ENCODE measurements at places on chromosomes 3 and 15. TPM values are rescaled to one million over a fixed set of nuclear protein-coding genes. Genes with fewer than 3 reads are reported as not detected.

DNA sequence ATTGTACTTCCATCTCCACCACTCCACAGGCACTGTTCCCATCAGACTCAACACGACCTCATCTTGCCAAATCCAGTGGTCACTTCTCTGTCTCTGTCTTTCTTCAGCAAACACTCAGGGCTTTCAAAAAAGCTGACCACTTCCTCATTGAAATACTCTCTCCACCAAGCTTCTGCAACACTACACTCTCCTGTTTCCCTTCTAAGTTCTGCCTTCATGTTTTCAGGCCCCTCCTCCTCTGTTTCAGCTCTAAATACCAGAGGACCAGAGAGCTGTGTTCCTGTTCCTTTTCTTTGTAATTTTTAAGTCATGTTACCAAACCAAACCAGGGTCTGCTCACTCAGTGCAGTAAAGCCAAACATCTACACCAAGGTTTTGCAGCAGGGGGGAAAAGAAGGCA is 33.8 kb upstream of the ACP3 start:
- no peak for DNase-seq

The CA12 gene
- 20.5 TPM for total RNA-seq

DNA sequence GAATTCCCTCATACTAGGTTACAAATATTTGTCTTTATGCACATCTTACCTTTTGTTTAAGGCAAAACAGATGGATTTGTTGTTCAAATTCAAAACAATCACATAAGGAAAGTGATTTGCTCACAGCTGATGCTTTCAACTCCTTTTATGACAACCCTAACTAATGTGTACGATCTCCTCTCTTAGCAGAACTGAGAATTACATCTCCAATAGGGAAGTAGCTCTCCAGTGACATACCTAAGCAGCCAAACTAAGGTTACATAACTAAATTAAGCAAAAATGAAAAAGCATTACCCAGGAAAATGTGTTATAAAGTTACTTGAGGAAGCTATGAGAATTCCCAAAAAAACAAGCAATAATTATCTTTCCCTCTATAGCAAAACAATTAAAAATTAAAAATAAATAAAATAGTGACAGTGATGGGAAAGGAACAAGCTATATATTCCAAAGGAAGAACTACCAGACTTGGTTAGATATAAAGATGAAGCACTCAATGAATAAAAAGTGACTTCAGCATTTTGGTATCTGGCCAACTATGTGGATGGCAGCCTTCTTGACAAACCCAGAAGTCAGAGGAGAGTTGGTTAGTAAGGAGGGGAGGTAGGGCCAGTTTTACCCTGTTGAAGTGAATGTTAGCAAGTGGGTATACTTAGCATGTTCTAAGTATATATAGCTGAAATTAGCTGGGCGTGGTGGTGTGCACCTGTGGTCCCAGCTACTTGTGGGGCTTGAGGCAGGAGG is 32.4 kb downstream of the PEAK1 start:
- no peak for DNase-seq

The CDHR4 gene
- total RNA-seq = 6.1 TPM

The LPP gene
- 160 TPM for total RNA-seq

DNA sequence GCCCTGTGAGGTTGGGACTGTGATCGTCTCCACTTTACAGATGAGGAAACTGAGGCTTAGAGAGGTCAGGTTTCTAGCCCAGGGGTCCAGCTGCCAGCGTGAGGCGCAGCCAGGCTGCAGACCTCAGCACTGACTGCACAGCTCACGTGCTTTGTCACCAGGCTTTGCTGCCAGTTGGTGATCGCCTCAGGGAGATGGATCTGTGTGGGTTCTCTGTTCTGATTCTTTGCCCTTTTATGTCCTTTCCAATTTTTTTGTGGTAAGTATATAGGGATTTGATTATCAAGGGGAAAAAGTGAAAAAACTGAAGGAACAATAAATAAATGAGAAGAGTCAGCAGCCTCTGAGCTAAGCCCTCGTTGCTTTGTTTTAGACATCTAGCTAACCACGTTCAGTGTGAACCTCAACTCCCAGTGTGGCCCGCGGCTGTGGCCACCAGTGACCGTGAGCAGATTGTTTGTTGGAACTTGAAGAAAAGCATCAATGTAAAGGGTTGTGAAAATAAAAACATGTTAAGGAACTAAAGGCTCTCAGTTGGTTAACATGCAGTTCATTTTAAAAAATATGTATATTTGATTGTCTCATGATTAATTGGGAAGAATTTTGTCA is 117.6 kb downstream of the PDE8A start:
- DNase-seq = no peak

The TOP2B gene
- total RNA-seq = 92.7 TPM

The KLHL40 gene
- not detected for total RNA-seq

The NGLY1 gene
- total RNA-seq = 39.0 TPM

DNA sequence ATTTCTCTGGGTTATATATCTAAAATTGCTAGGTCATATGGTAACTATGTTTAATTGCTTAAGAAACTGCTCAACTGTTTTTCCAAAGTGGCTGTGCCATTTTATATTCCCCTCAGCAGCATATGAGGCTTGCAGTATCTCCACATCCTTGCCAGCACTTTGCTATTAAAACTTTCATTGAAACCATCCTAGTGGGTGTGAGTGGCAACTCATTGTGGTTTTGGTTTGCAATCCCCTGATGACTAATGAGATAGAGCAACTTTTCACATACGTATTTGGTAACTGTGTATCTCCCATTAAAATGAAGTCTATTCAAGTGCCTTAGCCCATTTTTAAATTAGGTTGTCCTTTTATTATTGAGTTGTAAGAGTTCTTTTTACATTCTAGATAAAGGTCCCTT is 17.3 kb downstream of the KPNA1 start:
- DNase-seq = no peak

The SLC24A5 gene
- 6.5 TPM for total RNA-seq

- no peak for DNase-seq
These were observed 73.0 kb upstream of the GLCE start for GRCh38 chr15:69087366-69087976.

- peak; percentile 88 for DNase-seq
These were observed 27.6 kb upstream of the RAB7A start for GRCh38 chr3:128698211-128699047.

DNA sequence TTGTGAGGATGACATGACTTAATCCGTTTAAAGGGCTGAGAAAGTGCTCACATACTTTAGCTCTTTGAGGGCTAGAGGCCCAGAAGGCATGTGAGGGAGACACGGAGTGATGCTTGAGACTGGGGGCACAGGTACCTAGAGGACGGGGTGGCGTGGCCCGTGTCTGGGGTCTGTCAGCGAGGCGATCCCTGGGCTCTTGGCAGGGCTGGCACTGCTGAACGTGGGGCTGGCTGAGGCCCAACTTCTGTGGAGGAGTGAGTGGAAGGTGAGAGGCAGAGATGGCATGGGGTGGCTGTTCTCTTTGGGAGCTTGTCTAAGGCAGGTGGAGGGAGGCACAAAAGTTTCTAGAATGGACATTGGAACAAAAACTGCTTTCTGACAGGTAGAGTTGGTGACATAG is 9.5 kb downstream of the SEMA4B start:
- DNase-seq = no peak

- no peak for DNase-seq
These were observed 25.5 kb downstream of the RLBP1 start for GRCh38 chr15:89195836-89196235.

- no peak for DNase-seq
These were observed 57.6 kb downstream of the BHLHE40 start for GRCh38 chr3:5036858-5037257.

- no peak for DNase-seq
These were observed 31.8 kb downstream of the GSK3B start for GRCh38 chr3:120062474-120062873.

The CAMK2N2 gene
- total RNA-seq = 0.34 TPM

DNA sequence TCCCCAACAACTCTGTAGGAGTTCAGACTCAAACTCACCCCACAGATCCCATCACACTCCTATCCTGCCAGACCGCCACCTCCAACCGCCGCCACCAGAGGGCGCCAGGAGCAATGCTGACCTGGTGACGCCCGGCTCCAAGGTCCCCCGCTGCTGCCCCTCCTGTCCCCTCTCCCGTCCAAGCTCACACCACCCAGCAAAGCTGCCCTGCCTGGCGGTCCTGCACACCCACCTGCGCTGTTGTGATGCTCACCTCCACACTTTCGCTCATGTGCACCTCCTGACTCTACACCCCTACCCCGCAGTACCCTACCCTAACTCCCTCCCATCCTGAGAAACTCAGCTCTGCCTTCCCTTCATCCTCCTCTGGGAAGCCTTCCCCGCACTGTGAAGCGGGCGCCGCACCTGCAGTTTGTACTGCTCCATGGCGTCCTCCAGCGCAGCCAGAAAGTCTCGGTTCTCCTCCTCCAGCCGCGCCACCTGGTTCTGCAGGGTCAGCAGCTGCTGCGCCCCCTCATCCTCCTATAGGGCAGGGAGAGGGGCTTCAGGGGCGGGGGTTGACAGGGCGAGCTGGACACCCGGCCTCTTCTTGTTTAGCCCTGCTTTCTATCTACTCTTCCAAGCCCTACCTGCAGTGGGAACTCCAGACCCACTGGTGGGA is 7.9 kb downstream of the KIF7 start:
- peak; percentile 91 for DNase-seq

The PP2D1 gene
- not detected for total RNA-seq

GRCh38 chr15:62637950-62638619 is 404.5 kb upstream of the TPM1 start:
- DNase-seq = no peak

GRCh38 chr15:58444056-58444455 is 12.3 kb downstream of the LIPC start:
- no peak for DNase-seq

The TMEM207 gene
- not detected for total RNA-seq

- no peak for DNase-seq
These were observed 6.3 kb downstream of the TIGIT start for GRCh38 chr3:114299941-114300624.

GRCh38 chr15:66573719-66574595 is 8.2 kb upstream of the LCTL start:
- peak; percentile 10 for DNase-seq

GRCh38 chr3:48467473-48468267 is 21.1 kb downstream of the ATRIP start:
- no peak for DNase-seq

GRCh38 chr3:23455775-23456174 is 252.6 kb downstream of the UBE2E2 start:
- DNase-seq = no peak

- no peak for DNase-seq
These were observed 276.0 kb downstream of the MFSD1 start for GRCh38 chr3:159077860-159078259.

The CHST2 gene
- total RNA-seq = 7.7 TPM

GRCh38 chr3:196220587-196220986 is 4.3 kb downstream of the SLC51A start:
- peak; percentile 77 for DNase-seq

- no peak for DNase-seq
These were observed 698 bp downstream of the MELTF start for GRCh38 chr3:197028728-197029510.

The SKOR1 gene
- total RNA-seq = 0.34 TPM

DNA sequence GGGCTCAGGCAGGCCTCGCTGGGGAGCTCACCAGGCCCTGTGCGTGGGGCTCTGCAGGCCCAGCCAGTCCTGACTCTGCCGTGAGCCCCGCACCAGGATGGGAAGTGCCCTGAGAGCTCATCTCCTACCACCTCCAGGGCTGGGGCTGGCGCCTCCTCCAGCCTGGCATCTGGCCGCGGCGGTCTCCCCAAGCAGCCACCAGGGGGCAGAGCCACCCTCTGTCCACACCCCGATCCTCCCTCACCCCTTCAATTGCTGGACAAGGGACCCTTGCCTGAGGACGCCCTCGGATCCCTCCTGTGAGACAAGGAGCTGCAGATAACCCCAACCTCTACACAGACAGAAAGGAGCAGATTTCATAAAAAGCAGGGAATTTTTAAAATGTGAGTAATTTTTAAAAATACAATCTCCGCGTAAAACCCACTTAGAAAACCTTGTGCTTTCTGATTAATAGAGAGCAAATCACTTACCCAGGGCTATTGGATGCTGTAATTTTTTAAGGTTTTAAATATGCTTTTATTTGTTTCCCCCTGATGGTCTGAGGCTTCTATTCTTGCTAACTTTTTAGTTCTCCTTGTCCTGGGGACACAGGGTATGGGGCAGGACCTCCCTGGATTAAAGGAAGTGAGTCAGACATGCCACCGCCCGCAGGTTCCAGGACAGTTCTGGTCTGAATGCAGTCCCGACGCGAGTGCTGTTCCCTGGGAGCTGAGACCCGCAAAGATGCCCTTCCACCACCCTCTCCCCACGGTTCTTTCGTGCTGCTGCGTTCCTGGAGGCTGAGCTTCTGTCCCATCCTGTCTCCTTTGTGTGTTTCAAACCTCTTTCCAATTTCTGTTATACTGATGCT is 52.3 kb upstream of the CHRNA7 start:
- no peak for DNase-seq

The COLQ gene
- 1.9 TPM for total RNA-seq

DNA sequence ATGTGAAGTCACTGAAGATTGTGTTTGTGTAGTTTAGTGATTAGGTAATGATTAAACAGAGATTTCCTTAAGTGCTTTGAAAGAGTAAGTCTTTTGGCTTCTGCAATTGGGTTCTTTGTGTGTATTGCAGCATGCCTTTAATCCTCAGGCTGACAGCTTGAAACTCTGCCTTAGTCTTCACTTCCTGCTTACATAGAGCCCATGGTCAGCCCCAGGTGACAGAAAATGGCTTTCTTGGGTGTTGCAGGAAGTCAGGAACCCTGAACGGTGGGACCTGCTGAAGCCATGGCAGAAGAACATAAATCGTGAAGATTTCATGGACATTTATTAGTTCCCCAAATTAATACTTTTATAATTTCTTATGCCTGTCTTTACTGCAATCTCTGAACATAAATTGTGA is 61.3 kb downstream of the KBTBD8 start:
- DNase-seq = no peak

DNA sequence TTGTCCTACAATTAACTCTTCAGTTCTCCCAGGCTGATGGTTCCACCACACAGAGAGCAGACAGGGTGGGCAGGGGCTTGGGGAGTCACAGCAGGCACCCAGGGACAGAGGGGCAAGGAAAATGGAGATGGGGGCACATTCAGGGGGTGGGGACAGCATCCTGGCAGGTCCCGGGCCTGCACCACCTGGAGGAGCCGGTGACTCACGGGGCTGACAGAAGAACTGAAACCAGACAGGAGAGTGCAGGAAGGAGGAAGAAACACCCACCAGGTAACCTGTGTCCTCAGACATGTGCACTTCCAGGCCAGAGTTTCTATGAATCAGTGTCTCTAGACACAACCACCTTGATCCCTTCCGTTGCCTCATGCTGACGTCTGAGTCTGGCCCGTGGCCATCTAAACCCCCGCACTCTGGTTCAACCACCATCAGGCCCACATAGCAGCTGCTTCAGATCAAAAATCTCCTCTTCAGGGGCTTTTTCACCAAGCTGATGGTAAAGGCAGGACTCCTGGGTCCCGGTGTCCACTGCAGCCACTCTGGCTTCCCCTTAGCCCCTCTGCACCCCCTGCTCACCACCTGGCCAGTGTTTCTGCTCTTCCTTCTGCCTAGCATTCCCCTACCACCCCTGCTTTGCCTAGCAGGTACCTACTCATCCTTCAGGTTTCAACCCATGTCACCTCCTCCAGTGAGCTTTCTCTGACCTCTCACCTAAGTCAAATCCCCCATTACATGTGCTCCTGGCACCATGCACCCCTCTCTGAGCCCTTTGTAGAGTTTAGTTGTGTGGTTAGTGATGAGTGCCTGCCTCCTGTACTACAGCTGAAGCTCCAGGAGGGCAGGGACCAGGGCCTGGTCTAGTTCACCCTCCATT is 16.5 kb upstream of the CYP11A1 start:
- DNase-seq = no peak

- DNase-seq = no peak
These were observed 106.6 kb downstream of the SSR3 start for GRCh38 chr3:156448300-156448699.

Data from left lung (tissue), 14 donors.